Stimulated activated CD4-positive, alpha-beta T cell treated with anti-CD3 and anti-CD28 coated beads, Interleukin-2, amount 100 ng/mL, for 24 hours (primary cell): ENCODE measurements at places on chromosomes 5 and 9.
A peak's percentile ranks its signal among the peaks of the same experiment; 100 is the strongest.

DNA sequence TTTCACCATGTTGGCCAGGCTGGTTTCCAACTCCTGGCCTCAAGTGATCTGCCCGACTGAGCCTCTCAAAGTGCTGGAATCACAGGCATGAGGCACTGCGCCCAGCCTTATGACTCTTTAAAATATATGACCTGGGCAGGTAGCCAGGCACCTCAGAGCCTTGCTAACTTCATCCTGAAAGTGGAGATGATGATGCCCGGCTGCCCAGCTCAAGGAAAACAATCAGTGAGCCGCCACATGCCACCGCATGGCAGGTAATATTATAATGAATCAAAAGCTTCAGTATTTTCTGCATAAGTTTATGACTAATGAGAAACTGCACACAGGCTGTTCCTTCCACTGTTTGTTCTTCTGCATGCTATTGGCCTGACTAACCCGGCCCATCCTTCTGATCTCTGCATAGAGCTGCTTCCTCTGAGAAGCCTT, 30.4 kb upstream of the DMRT1 start:
- DNase-seq: no peak

DNA sequence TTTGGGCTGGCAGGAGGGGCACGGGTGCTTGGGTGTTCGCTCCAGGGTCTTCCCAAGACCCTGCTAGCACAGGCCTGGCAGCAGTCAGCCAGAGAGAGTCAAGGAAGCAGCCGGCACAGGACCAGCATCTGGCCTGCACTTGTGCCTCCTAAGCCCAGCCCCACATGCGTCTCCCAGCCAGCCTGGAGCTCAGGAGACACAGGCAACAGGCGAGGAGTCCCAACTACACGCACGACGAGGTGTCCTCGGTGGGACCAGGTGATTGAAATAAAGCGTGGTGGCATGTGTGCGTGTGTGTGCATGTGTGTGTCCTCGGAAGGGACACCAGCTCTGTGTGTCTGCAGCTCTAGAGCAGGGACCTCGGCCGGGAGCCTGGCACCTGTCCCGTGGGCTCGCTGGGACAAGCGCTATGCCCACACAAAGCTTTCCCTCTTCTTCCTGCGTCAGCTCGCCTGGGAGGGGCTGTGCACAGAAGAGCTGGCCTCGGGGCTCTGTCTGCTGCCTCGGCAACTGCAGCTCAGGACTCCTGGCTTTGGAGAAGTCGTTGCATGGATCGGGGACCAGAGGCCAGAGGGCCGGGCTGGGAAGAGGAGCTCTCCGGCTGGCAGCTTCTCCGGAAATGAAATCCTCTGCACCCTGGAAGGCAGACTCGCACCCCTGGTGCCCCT, 14.7 kb upstream of the SLC9A3 start:
- no peak for DNase-seq

GRCh38 chr9:133807818-133808217, 69.7 kb upstream of the SARDH start:
- no peak for DNase-seq

DNA sequence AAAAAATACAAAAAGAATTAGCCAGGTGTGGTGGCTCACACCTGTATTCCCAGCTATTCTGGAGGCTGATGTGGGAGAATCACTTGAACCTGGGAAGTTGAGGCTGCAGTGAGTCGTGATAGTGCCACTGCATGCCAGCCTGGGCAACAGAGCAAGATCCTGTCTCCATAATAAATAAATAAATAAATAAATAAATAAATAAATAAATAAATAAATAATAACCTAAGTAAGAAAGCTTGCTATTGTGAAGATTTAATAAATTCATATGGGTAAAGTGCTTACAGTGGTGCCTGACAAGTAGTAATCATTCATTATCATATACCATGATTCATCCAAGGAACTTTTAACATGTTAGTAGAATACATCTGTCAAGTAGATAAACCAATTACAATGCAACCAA, 13.4 kb downstream of the SVEP1 start:
- DNase-seq: no peak

- DNase-seq: no peak
Observed at GRCh38 chr9:38081356-38082108, 12.5 kb upstream of the SHB start.

- no peak for DNase-seq
Observed at GRCh38 chr9:19496321-19497050, 87.7 kb downstream of the ACER2 start.

- peak; percentile 26 for DNase-seq
Observed at GRCh38 chr9:4344946-4345345, 45.1 kb upstream of the GLIS3 start.

- no peak for DNase-seq
Observed at GRCh38 chr9:34417734-34418133, 40.6 kb downstream of the FAM219A start.

DNA sequence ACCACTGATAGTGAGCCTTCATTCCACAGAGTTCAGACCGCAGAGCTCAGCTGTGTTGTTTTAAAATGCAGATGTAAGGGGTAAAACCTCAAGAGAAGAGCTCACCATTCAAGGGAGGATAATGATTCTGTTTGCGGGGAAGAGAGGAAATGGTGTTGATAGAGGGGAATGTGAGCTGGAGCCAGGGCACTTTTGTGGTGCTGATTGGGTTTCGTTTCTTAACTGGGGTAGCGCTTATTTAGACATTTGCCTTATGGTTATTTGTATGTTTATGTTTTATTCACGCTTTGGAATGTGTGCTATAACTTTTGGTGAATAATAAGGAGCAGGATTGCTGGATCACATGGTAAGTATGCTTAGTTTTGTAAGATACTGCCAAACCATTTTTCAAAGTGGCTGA, 42.5 kb downstream of the STXBP1 start:
- no peak for DNase-seq

DNA sequence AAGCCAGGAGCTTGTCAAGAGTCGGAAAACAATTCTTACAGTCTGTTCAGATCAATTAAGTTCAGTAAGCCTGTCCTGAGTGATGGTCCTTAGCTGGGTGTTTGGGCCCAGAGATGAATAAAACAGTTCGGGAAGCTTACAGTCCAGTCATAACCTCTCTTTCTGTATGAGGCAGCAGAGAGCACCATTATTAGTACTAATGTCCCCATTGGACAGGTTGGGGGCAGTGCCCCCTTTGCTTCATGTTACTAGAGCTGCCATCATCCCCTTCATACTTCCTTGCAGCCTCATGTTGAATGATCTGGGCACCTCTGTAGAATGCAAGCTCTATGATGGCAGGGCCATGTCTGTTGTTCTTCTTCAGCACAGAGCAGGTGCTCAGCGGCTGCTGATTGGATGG, 9.8 kb downstream of the DOCK2 start:
- no peak for DNase-seq

- DNase-seq: no peak
Observed at GRCh38 chr5:83376461-83376860, 95.1 kb upstream of the VCAN start.
